ENCODE measurements at places on chromosomes 12 and 14.
A peak's percentile ranks its signal among the peaks of the same experiment; 100 is the strongest.

- DNase-seq: peak; percentile 24
These were observed 7.8 kb downstream of the RNASE1 start for GRCh38 chr14:20794644-20795369.

DNA sequence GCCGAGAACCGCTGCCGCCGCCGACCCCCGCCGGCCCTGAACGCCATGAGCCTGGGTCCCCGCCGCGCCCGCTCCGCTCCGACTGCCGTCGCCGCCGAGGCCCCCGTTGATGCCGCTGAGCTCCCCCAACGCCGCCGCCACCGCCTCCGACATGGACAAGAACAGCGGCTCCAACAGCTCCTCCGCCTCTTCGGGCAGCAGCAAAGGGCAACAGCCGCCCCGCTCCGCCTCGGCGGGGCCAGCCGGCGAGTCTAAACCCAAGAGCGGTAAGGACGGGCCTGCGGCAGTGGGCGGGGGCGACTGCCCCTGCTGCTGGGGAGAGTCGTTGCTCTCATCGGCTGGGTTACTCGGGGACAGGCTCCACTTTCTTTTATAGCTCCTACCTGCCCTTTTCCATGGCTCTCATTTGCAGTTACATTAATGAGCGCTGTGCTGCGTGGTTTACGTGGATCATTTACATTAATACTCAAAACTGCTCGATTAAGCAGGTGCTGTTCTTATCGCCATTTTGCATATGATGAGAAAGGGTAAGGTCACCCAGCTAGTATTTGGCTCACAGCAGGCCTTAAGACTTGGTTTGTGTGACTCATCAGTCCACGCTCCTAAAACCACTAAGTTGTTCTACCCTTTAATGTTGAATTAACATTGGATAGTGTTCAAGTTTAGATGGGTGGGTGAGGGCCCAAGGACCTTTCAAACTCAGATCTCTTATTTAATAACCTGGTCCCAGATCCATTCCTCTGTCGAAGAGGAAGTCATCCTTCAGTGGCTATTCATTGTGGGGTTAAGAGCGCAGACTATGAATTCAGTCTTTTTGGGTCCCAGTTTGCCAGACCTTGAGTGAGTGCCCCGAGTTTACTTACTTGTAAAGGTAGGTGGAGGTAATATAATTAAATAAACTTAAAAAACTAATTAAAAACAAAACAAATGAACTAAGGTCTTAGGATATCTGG, 823 bp downstream of the RNF10 start:
- DNase-seq: peak; percentile 76

DNA sequence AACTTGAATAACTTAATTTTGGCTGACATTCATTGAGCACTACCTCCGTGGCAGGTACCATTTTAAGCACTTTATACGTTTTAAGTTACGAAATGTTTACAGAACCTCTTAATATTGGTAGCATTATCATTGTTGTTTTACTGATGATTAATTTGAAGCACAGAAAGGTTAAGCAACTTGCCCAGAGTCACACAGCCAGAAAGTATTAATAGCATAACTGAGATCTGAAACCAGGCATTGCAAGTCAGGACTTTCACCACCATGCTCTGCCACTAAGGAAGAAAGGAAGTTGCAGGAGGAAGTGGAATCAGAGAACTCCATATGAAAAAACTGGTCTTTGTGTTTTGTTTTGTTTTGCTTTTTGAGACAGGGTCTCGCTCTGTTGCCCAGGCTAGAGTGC, 28.2 kb upstream of the BCAT1 start:
- DNase-seq: no peak

- no peak for DNase-seq
These were observed 68.5 kb upstream of the PKP2 start for GRCh38 chr12:32964981-32965585.

GRCh38 chr12:124640056-124640455, 72.6 kb upstream of the NCOR2 start:
- DNase-seq: peak; percentile 44

DNA sequence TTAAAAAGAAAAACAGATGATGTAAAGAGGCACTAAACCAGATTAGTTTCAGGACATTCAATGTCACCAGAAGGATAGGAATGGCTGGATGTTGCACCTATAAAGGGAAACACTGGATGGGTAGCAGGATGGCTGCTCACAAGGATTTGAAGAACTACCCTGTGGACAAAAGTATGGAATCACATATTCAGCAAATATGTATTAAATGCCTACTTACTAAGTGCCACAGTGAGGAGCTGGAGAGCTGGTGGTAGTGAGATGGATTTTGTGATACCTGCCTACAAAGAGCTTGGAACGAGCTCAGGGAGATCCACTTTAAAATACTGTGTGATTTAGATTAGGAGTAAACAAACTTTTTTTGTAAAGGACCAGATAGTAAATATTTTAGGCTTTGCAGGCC, 316.2 kb downstream of the PAWR start:
- peak; percentile 4 for DNase-seq

Data from AG10803 (cell line).